ENCODE measurements at places on chromosomes 12 and 14.

- no peak for DNase-seq
Observed at GRCh38 chr14:68926236-68926635, 52.9 kb downstream of the ACTN1 start.

- DNase-seq = no peak
Observed at GRCh38 chr12:96045566-96045965, 10.2 kb upstream of the LTA4H start.

- no peak for DNase-seq
Observed at GRCh38 chr12:29286081-29286790, 94.7 kb downstream of the ERGIC2 start.

GRCh38 chr12:119060847-119061796, 79.8 kb downstream of the SRRM4 start:
- DNase-seq = no peak

DNA sequence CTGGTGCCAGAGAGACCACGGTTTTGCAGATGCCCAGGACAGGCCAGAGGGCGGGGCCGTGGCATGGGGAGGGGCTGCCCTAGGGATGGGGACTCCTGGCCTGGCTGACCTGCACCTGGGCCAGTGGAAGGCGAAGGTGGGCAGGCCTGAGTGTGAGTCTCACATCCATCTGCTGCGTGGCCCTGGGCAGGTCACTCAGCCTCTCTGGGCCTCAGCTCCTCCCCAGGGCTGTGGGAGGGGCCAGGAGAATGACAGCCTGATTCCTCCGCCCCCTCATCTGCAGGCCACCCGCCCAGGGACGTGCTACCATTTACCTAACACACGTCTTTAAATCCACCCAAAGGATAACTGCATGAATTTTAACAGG, 90.9 kb downstream of the GALNT9 start:
- no peak for DNase-seq

DNA sequence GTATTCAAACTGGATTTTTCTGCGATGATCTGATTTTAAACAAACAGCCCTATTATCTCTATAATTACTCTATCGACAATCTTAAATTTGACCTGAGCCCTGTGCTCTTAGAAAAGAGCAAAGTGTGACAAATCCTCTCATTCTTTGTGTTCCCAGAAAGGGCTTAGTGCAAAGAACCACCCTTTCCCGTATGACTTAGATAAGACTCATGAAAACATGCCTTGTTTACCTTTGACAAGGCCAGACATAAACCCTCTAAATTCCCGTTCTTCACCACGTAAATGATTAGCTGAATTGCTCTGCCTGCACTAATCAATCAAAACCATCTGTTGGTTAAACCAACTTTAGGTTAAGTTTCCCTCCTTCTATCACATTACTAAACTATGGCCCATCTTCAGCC, 285.7 kb upstream of the SEL1L start:
- DNase-seq = no peak

DNA sequence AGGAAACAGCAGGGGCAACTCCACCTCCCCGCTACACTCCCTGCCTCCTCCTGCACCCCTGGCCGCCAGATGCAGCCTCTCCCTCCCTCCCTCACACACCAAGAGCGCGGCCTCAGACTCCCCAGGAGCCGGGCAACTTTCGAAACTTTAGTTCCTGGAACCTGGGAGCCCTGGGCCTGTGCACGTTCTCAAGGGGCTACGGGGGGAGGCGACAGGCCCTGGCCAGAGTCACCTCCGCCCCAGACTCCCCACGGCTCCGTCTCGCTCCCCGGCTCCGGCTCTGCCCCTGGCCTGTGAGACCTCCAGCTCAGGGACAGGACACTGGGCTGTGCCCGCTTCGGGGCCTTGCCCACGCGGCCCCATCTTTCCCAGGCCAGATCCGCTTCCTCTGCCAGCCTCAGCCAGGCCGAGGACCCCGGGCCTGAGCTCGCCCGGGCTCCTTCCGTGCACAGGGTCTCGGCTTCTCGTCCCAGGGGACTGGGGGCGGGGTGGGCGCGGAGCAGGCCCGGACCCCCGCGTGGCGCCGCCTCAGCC, 5.5 kb downstream of the AMN start:
- DNase-seq = no peak

DNA sequence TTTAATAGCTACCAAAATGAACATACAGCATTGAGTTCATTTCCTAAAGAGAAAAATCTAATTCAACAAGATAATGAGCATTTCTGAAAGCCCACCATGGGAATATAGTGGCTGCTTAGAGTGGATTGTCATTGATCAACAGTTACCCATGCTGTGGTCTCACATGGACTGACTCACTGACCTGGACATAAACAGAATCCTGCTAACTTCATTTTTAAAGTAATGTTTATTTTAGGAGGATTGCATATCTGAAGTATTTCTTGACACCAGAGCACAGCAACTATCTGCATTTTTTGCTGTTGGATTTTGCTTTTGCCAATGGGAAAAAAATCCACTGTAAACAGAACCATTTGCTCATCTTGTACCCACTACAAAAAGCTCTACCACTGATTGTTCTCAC, 71.7 kb downstream of the KCNC2 start:
- no peak for DNase-seq

GRCh38 chr14:64706593-64707193, 2.5 kb downstream of the PLEKHG3 start:
- no peak for DNase-seq

DNA sequence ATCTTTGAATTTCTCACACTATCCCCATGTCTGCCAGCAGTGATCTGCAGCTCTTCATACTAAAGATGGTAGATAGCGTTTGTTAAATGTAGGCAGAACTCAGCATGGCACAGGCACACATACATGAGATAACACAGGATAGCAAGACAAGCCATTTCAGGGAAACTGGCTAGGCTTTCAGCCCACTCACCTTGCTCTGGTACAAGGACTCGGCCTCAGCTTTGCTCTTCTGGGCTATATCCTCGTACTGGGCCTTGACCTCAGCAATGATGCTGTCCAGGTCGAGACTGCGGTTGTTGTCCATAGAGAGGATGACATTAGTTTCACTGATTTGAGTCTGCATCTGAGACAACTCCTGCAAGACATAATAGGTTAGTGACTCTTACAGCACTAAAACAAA, 3.1 kb downstream of the KRT1 start:
- DNase-seq = no peak

DNA sequence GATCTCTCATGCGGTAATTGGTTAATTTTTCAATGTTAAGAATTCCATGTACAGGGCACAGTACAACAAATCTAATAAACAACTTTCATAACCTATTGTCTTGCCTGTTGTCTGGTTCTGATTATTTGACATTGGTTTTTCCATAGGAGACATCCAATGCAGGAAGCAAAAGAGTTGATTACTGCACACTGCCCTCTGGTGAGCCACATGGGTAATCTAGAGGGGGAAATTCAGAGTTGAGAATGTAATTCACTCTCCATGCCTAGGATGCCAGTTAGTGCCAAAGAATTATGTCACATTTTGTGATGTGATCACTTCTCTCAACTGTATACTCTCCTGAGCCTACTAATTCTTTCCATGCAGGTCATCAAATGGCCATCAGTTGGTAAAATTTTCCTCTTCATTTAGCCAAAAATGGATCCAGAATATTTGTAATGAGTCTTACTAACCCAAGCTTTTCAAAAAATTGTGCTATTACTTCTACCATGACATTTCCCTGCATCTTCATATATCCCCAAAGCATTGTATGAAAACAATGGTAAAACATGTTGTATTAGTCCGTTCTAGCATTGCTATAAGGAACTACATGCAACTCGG, 17.7 kb upstream of the CCDC91 start:
- no peak for DNase-seq

- no peak for DNase-seq
Observed at GRCh38 chr14:67335781-67336180, 23.8 kb downstream of the ATP6V1D start.

GRCh38 chr12:14773685-14774073, 29.6 kb downstream of the WBP11 start:
- DNase-seq = no peak

GRCh38 chr12:75705749-75706711, 194.6 kb upstream of the KRR1 start:
- no peak for DNase-seq

DNA sequence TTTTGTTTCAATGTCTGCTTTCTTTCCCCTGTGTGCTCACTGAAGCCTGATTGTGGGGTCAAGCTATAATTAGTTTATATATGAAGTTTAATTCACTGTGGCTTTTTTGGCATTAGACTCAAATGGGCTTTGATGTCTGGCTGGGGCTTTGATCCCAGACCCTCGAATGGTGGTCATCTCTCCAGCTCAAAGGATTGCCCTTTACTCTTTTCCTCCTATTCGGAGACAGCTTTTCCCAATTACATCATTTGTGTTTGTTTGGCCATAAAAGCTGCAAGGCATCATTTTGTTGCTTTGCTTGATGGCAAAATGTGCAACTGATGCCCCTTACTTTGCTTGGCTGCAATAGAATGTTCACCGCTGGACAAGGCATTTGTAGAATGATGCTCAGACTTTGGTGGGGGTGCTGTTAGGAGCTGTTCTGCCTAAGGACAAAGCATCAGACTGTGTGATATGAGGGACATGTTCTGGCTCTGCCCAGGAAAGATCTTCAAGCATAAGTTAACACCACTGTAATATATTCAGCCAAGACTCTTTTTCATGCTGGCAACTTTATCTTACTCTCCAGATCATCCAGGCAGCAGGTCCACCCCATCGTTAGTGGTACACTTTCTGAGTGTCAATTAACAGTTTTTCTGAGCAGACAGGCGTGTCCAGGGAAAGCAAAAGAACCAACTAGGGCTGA, 3.2 kb upstream of the DACT1 start:
- DNase-seq = no peak

DNA sequence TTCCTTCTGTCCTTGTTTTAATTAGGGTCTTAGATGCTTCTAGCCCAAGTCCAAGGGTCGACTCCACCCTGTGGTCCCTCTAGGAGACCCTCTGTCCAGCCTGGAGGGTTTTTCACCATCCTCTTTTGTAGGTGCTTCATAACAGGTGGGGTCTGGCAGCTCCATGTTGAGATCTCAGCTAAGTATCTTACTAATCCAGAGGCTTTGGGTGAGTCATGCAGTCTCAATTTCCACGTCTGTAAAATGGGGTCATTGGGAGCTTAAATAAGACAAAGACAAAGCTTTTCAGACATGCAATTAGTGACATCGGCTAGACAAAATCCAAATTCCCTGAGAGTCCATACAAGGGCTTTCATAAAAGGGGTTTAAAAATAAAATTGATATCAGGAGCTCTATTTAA, 3.2 kb downstream of the HSPB8 start:
- no peak for DNase-seq

DNA sequence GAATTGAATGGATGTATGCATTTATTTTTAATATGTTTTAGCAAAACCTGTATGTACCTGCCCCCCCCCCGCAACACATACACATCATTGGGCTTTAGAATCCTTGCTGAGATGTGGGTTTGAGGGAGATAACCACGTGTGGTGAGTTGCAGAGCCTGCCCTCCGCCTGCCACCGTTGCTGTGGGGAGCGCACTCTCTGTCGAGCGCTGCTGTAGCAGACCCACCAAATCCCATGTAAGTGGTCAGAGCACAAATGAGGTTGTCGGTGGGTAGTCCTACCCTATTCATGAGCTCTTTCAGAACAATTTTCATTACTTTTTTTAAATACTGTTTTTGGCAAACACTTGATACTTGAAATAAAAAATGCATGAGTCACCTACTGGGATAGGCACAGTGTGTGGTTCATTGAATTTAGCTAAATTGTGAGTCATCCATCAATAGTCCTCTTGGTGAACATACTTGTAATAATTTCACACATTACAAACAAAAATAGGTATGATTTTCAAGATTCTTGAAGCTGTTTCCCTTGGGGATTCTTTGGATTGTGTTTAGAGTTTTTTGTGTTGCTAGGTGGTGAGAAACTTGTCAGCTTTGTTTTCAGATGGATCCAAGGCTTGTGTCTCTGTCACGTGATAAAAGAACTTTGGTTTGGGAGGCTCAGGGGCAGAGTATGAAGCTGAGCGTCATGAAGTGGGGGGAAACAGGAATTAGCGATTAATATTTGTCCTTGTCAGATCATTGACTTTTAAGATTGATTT, 107.6 kb downstream of the PTCSC3 start:
- no peak for DNase-seq

- no peak for DNase-seq
Observed at GRCh38 chr12:113072136-113072535, 15.6 kb downstream of the DTX1 start.

GRCh38 chr14:103735439-103735814, 19.8 kb downstream of the ZFYVE21 start:
- no peak for DNase-seq

DNA sequence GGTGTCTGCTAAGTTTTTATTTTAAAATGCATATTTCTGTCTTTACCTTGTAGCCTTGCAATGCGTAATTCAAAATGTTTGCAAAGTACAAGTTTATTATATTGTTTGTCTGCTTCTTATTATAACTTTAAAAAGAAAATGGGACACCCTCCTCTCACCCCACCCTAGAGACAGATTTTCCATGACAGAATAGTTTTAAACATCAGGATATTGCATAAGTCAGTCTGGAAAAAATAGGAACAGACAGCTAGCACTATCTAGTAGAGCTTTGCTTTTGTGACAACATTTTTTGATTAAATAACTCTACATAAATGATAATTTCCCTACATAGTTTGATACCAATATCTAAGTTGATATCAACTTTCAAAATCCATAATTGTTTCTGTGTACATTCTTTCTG, 71.3 kb downstream of the PDE3A start:
- DNase-seq = no peak

DNA sequence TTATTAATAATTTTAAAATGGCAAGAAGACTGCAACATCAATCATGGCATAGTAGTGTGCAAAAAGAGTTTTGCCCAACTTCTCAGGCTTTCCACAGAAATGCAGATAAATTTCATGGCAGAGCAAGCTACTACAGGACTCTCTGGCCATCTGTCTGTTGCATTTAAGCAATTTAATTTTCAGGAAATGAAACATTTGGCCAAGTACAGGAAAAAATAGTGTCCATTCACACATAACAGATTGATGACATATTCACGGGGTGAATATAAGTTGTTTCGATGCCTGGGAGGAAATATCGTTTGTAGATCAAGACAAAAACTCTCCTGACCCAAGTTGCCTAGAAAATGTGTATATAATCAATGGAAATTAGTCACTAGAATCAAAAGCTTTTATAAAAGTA, 324.0 kb downstream of the PRKD1 start:
- DNase-seq = no peak

- DNase-seq = no peak
Observed at GRCh38 chr12:127306604-127307215, 960.3 kb upstream of the TMEM132C start.

DNA sequence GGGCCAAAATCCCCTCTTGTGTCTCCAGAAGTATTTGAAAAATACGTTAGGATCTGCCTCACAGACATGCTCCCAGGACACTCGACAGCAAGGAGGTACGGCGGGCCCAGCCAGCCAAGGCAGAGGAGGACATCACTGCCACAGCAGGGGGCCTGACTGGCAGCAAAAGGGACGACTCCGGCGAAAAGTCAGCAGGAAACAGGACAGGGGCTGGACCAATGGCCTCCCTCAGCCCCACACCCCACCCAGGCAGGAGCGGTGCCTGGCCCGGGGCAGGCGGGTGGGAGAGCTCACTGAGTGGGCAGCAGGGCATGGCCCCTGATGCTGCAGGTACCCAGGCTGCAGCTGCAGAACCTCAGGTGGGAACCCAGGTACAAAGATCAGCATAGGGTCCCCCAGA, 17.8 kb downstream of the BRF1 start:
- no peak for DNase-seq
